ENCODE measurements at places on chromosomes 5 and 9.

GRCh38 chr9:18238254-18238653 is 235.7 kb upstream of the ADAMTSL1 start:
- DNase-seq = no peak

DNA sequence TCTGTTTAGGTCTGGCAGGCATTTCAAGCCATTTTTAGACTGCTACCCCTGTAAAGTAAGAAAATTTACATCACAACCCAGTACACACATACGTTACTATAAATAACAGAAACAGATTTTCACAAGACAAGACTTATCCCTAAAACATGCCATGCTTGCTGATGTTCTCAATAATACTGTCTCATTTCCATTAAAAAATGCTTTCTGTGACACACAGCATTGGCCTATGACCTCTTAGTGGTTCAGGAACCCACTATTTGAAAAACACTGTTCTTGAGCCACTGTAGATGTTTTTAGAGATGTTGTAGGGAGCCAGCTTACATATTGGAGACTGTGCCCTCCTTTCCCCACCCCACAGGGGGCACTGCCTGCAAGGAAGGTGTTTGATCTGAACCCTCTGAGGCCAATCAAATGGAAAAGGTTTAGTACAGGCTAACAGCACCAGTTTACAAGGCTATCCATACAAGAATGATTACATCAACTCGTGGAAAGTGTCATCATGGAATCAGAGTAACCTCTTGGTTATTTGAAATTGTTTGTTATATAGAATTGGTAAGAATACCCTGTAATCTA is 30.8 kb downstream of the ZSWIM6 start:
- DNase-seq = no peak

DNA sequence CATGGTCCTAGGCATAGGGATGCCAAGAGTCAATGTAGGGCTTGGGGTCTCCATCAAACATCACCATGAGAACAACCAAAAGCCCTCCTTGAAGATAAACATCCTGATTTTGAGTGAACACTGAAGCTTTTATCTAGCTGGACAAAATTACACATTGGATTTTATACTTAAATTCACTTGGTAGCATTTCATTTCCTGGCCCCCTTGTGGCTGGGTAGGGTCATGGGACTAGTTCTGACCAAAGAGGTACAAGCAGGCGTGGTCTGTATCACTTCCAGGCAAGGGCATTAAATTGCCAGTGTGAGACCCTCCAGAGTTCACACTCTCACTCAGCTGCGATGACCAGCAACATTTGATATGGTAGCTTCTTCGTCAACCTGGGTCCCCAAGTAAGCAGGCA is 320.3 kb downstream of the ACTL7B start:
- no peak for DNase-seq

GRCh38 chr5:93381057-93381456 is 200.0 kb downstream of the NR2F1-AS1 start:
- no peak for DNase-seq

GRCh38 chr5:172180936-172181335 is 7.1 kb downstream of the STK10 start:
- no peak for DNase-seq

DNA sequence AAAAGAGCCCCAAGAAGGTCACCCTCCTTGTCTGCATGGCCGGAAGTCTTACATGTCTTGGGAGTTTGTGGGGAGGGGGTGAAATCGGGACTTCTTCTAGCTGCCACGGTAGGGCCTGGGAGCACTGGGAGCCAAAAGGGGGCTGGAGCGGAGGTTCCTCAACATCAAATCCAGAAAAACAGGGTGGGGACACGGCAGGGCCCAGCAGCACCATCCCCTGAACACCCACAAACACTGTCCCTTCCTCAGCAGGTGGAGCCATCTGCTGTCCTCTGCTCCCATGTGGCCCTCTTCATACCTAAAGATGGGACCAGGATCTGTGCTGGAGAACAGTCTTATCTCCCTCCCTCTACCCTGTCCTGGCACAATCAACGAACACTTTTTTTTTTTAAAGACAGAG is 2.7 kb downstream of the TERT start:
- DNase-seq = no peak

GRCh38 chr9:24436761-24437160 is 108.9 kb downstream of the IZUMO3 start:
- DNase-seq = no peak

DNA sequence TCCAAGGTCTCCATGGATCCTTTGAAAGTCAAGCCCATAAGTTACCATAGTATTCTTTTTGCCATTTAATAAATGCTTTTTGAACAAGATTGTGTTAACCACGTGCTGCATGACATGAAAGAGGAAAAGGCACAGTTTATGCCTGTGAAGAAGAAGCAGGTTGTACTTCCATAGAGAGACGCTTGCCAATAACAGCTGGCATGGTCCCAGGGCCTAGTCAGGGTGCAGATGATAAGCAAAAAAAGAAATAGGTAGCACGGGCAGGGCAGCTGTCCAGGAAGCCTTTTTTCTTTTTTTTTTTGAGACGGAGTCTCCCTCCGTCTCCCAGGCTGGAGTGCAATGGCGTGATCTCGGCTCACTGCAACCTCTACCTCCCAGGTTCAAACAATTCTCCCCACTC is 71.8 kb upstream of the CLINT1 start:
- no peak for DNase-seq

DNA sequence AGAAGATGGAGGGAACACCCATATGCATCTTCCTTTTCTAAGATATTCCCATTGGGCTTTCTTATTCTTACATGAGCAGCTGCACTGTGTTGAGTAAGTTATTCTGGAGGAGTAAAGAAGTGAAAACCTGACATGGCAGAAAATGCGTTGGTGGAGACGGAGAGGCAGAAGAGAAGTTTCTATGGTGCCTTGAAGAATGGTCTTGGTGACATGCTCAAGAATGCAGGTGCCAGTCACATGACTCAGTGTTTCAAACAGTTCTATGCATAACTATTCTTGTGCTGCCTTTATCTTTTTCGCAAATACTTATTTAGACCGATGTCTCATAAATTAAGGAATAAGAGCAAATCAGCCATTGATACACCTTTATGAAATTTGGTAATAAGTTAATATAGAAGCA is 377.8 kb upstream of the IRX2 start:
- DNase-seq = no peak

DNA sequence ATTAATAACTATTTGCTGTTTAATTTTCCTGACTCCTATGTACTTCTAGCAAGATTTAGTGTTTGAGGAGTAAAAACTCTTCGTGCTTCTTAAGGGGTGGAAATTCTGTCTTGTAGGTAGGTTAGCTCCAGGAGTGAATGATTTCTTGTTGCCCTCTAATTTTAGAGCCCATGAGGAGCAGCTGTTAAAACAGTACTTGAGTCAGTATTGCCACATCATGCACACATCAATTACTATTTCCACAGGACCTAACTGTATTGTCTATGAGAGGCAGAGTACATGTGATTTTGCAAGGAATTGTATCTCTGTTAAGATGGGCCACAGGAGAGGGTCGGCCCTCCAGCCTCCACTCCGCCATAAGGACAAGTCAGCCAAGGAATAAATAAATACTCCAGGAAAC is 91.2 kb downstream of the PDZD2 start:
- no peak for DNase-seq
